ENCODE measurements at places on chromosomes 5 and 9.

DNA sequence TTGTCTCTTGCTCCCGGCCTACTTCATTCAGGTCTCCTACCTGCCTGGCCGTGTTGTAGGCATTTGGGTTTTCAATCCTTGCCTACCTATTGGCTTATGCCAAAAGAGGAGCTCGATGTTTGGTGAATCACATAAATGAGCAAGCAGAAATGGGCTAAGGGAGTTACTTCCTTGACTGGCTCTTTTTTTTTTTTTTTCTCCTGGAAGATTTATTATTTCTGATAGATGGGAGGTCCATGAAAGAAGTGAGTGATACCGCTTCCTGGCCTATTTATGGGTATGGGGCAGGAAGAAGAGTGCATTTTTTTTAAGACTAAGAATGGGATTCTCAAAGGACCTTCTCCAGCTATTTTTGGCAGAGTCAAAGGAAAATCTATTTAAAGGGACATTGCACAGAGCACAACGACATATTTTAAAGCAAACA lies 294.1 kb downstream of the ARHGAP26 start:
- DNase-seq: no peak

DNA sequence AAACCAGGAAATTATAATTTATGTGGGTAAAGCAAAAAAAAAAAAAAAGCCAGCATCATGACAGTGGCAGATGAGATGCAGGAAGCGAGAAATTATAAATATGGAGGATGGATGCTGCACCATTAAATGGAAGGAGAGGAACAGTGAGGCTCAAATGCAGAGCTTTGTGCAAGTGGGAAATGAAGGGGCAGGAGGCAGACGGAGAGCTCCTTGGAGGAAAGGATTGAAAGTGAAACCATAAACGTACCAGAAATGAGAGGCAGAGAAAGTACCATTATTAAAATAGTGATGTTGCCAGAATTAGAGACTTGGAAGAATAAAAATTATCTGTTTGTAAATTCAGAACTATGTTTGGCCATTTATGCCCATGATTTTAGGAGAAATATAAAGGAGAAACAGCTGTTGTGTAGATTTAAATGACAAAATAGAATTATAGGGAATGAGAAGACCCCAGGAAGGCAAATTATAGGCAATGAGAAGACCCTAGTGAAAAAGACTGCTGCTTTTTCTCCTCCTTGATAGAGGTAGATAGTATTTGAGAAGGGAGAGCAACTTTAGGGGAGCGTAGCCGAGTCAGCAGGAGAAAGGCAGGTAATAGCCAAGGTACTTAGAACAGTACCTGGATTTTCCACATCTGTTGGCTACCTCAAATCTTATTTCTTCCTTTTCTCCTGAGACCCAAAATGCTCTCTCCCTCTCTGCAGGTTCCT lies 341.0 kb upstream of the CD180 start:
- no peak for DNase-seq

- no peak for DNase-seq
These were observed 36.6 kb downstream of the ACER2 start for GRCh38 chr9:19445452-19445851.

DNA sequence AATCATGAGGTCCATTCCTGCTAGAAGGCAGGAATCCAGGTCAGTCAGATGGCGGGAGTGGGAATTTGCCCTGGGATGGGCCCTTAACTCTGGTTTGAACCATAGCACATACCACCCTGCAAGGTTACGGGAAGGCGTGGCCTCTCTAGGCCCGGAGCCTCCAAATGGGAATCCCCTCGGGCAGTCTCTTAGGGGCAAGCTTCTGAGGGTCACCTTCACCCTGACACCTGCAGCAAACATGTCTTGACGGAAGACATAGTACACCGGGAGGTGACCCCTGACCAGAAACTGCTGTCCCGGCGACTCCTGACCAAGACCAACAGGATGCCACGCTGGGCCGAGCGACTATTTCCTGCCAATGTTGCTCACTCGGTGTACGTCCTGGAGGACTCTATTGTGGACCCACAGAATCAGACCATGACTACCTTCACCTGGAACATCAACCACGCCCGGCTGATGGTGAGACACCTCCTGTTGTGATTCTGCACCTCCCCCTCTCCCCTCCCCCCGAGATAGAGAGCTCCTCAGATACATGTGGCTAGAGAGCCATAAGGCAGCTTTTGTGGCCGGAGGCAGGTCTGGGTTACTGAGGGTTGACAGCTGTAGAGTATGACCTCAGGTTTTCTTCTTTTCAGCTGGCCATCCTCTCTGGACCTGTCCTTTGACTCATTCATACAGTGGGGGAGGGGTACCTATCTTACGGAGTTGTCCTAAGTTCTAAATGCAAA lies 957 bp downstream of the PRELID1 start:
- peak; percentile 78 for DNase-seq

- DNase-seq: peak; percentile 97
These were observed at the start of gene CDK9 for GRCh38 chr9:127785933-127786772. CDK9 (plus strand) TSS chr9:127786034; CDS start chr9:127786149, 115 bp downstream.

GRCh38 chr5:153559926-153560325 lies 69.5 kb downstream of the GRIA1 start:
- DNase-seq: no peak

DNA sequence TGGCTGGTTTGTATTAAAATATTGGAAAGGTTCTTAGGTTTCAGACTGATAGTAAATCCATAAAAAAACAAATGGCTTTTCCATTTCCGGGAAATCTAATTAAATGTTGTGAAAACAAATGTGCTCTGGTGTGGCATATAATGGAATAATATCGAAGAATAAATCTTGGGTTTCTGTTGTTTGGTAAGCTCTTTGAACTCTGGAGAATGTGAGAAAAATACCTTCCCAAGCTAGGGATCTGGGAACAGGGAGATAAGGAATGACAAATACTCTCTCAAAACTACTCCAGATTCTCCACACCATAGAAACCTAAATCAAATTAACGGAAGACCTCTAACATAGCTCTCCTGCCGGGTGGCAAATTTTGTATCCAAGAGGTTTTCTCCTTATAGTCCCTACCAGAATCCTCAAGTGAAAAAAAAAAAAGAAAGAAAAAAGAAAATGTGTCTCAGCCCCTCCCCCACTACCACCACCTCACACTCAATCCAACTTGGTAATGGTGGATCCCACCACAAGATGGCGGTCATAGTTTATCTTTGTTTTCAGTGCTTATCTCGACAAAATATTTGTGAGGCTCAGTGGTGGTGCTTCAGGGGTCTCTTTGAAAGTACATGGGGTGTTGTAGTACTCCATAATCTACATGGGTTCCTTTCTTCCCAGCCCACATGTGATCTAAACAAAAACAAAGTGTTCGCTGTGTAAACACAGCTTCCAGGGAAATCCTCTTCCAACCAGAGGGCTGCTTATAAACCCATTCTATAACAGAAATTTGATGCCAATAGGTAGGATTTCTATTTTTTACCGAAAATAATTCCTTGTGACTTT lies 54.5 kb upstream of the FST start:
- DNase-seq: no peak

- no peak for DNase-seq
These were observed 702 bp upstream of the PRELID2 start for GRCh38 chr5:145835848-145836239.

GRCh38 chr9:17631396-17631795 lies 52.5 kb downstream of the SH3GL2 start:
- no peak for DNase-seq

GRCh38 chr5:80926979-80927656 lies 33.0 kb upstream of the RASGRF2 start:
- DNase-seq: no peak

DNA sequence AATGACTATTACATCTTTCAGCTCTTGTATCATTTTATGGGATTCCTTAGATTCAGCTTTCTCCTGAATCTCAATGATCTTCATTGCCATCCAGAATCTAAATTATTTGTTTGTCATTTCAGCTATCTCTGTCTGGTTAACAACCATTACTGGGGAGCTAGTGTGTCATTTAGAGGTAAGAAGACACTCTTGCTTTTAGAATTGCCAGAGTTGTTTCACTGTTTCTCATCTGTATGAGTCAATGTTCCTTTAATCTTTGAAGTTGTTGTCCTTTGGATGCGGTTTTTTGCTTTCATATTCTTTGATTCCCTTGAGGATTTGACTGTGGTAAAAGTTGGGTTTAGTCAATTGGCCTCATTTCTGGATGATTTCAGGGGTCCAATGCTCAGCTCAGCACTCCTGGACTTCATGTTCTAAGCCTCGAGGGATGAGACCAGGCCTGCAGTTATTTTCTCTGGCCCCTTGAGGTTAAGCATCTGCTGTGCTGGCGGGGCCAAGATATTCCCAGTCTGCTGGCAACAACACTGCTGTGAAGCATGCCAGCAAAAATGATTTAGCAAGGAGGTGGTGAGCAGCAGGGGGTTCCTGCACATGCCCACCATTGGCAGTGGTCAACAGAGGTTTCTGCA lies 102.4 kb upstream of the PCSK5 start:
- DNase-seq: no peak

GRCh38 chr9:19231904-19232822 lies 1.7 kb downstream of the DENND4C start:
- DNase-seq: no peak

DNA sequence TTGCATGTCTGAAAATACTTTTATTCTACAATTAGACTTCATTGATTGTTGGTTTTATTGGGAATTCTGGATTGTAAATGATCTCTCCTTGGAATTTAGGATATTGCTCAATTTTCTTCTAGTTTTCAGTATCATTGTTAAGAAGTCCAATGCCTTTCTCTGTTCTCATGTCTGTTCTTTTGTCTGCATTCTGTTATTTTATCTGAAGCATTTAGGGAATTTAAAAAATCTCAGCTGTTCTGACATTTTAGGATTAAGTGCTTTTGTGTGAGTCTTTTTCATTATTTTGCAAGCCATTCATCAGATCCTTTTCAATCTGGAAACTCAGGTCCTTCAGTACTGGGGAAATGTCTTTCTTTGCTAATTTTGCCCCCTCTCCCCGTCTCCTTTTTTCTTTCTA lies 4.4 kb upstream of the FER start:
- no peak for DNase-seq

- DNase-seq: no peak
These were observed 70.5 kb downstream of the SMIM23 start for GRCh38 chr5:171855798-171856763.

DNA sequence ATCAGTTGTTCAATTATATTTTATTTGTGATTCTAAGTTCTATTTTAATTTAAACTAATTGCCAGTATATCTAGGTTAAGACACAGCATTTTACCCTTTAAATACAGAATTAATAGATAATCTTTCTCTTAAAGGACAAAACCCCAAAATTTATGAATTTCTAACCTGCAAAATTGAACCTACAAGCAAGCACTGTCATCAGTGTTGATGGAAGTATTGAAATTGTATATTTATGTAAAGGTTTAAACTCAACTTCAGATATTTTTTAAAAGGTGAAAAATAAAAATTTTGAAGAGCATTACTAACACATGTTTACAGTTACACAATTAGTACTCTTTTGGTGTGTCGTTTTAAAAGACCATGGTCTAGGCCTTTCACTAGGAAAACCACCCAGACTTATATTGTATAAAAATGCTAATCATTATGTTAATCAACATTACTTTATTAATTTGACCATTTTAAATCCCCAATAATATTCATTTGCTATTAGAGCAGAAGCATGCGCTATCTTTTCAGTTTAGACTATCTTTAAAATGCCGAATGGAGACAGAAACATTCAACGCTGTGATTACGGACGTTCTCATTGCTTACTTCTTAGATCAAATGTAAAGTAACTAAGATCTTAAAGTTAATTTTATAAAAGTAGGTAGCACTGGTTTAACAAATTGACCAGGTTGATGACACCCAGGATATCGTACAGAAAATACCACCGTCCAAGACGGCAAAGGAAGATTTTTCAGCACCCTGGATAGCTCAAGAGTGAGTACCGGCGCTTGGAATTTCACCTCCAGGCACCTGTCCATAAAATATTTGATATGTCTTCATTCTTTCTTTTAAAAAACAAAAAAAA lies 3.2 kb downstream of the OTP start:
- no peak for DNase-seq

GRCh38 chr9:114086607-114087006 lies 8.5 kb upstream of the AMBP start:
- DNase-seq: no peak

DNA sequence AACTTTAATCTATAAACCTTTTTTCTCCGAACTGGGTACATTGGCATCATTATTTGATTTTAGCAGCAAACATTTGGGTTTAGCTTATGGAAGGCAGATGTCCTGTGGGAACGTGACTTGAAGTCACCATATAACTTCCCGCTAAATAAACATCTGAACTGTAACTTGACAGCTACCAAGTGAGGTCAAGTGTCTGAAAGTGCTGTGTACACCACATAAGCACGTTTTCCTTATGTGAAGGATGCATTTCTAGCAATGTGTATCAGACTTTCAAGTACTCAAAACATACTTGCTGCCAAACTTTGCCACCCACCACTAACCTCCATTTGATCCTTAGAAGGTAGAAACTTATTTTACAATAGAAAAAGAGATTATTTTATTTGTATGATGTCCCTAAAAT lies 35.7 kb downstream of the SLC1A3 start:
- DNase-seq: no peak

DNA sequence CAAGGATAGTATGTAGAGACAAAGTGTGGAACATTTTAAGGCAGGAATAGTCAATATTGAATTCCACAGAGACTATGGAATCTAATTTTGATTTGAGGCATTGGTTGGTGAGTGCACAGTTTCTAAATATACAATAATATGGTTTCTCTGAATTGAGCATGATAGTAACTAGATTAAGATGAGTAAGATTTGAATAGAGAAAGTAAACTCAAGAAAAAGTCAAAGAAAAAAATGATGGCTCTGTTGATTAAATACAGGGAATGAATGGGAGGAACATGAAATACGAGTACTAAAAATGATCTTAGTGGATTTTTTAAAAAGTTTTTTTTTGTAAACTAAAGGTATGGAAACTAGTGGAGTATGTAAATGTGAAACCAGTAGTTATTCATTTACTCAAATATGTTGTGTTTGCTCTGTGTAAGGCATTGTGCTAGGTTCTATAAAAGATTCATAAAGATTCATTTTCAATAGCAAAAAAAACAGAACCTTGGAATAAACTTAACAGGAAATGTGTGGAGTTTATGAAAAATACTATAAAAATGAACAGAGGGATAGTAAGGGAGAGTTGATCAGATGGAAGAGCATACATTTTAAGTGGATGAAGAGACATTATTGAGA lies 101.2 kb downstream of the ZCCHC7 start:
- no peak for DNase-seq

DNA sequence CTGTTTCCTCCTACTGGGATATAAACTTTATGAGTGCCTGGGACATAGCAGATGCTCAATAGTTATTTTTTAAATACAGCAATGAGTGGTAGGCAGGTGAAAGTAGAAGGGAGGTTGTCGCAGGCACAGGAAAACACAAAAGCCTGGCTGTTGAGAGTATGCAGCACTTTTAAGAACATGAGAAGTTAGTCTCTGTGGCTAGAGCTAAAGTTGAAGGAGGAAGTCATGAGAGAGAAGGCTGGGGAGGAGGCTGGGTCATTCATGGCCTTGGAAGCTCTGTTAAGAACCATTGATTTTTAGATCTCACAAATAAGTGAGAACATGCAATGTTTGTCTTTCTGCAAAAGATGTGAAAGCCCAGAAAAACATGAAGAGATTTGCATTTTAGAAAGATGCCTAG lies 126.7 kb downstream of the PRKACG start:
- DNase-seq: no peak

DNA sequence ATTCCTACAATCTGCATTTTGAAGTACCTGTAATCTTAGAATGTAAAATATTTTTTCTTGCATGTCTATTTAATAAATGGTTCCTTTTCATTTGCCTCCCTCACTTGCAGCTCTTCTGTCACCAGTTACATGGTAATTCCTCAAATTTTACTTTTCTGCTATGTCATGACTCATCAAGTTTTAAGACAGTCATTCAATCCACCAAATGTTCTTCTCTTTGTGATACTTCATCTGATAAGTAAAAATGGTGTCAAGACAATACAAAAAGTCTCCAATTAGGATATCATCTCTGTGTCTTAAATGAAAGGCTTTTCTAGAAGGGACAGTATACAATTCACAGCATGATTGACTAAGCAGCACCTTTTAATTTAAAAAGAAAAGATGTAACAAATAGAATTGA lies 104.9 kb upstream of the FTMT start:
- DNase-seq: no peak

Measured in posterior vena cava (tissue), 2 donors.